ENCODE measurements at places on chromosomes 11 and 22. TPM values are rescaled to one million over a fixed set of nuclear protein-coding genes. Genes with fewer than 3 reads are reported as not detected.

GRCh38 chr22:49996518-49997250, 15.9 kb downstream of the IL17REL start:
- DNase-seq = no peak

DNA sequence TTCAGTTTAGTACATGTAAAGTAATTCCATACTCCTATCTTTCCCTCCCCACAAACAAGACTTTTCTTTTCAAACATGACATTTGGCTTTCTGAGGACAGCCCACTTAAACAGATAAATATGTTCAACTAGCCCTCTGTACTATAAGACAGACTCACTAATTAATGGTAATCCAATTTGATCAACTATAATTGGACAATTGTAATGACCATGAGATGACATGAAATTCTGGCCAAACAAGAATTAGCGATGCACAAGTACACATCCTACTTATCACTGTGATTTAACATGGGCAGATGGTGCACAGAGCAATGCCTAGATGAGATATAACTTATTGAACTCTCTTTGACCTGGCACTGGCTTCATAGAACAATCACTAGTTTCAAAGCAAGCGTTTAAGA, 1033.7 kb upstream of the CCDC90B start:
- DNase-seq = no peak

- no peak for DNase-seq
These were observed 122.2 kb upstream of the CADM1 start for GRCh38 chr11:115626414-115626813.

Gene SPI1
- total RNA-seq = 7.5 TPM

DNA sequence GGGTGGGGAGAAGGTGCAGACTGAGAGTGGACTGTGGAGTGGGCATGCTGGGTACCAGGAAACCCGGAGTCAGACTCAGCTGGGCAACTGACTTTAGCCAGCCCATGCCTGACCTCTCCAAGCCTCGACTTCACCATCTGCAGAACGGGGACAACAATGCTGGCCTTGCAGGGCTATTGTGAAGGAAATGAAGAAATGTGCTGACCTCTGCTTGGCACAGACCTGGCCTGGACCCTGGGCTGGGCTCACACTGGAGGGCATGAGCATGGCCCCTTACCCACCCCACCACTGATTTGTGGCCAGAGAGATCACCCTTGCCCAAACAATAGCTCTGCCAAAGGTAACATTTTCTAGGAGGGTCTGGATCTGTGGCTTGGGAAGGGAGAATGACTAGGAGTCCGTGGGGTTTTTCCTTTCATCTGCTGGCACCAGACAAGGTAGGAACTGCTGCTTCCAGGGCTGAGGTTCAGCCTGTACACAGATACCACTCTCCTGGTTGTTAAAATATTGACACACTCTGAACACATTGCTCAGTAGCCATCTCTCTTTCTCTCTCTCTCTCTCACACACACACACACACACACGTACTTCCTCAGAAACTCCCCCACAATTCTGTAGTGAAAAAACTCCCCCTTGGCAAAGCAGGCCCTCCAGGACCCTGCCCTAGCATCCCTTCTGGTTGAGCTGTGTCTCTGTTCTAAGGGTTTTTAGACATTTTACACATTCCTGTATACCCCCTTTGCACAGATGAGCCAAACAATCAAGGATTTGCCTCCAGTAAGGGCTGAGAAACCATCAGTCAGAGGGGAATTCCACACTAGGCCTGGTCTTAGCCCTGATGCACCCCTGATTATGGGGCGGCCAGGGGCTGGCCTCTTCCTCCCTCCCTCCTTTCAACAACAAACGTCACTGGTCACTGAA, 1.0 kb downstream of the MOGAT2 start:
- DNase-seq = no peak

GRCh38 chr22:45754822-45755221, 83.2 kb downstream of the ATXN10 start:
- no peak for DNase-seq

Gene ATG16L2
- total RNA-seq = 28.3 TPM

Gene HBE1
- not detected for total RNA-seq
